NCI-H510A (cell line): ENCODE measurements at places on chromosomes 1 and 21.

GRCh38 chr1:75529488-75529887, 81.4 kb downstream of the SLC44A5 start:
- DNase-seq, result no peak

GRCh38 chr1:206744683-206745082, 25.9 kb upstream of the IL19 start:
- DNase-seq, result no peak

DNA sequence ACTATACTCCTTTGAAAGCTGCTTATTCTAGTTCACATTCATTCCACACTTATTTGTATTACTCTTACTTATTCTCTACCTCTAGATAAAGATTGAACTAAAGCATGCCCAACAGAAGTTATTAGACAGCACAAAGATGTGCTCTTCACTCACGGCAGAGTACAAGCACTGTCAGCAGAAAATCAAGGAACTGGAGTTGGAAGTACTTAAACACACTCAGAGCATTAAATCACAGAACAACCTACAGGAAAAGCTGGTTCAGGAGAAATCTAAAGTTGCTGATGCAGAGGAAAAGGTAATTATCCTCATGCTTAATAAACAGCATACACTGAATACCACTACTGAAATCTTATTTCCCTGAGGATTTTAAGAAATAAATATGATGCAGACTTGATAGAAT, 81.3 kb upstream of the PPIH start:
- DNase-seq, result no peak

DNA sequence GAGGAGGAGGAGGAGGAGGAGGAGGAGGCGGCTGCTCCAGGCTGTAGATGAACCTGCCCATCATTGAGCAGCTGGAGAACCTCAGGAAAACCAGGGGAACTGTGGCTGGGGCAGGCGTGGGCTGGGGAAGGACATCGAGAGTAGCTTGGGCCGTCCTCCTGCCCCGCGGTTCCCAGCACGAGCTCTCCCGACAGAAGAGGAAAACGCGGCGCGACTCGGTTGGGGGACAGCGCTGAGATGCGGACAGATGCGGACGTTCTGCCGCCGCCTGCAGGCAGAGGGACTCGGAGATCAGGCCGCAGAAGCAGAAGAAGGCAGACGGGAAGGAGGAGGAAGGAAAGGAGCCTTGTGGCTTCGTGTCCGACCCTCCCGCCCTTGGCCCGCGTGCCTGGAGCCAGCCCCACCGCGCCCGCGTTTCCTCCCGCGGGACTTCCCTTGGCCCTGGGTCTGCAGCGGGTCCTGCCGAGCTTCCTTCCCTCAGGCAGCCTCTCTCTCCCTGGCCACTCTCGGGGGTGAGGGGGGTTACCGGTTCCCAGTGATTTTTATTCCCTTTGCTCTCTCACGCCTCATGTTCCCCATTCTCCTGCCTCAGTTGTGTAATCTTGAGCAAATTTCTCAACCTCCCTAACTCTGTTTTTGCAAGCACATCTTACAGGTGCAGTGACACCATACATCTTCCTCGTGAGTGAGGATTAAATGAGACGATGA, 1.7 kb upstream of the TNFRSF9 start:
- DNase-seq, result peak; percentile 36

DNA sequence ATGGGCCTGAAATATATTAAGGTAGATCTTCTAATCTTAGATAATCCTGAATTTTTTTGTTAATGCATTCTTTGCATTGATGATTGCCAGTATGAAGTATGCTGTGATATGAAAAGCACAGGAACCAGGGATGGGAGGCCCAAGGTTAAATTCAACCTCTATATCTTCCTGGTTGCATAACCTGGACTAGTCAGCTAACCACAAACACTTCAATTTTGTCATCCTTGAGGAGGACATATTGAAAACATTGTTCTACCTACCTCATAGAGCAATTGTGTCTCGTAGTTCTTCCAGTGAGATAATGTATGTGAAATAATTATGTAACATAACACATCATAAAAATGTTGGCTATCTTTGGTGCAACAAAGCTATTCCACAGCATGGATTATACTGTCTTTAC, 25.6 kb downstream of the PDC start:
- no peak for DNase-seq

DNA sequence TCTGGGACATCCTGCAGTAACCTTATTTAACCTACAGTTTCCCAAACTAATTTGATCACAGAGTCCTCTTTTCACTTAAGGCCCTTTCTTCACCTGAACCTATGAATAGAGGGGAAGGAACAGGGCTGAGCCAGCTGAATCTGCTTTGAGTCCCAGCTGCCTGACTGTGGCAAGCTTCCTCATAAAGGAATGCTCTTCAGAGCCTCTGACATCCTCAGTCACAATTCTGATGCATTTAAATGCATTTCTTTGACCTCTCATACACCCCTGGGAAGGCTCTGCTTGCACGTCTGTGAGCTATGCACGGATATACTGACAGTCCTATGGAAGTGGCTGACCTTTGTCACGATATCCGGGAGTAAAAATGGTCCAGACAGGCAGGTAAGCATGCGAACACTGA, 673.1 kb downstream of the SMYD3 start:
- DNase-seq, result no peak

GRCh38 chr1:84247425-84248220, 53.9 kb upstream of the SAMD13 start:
- DNase-seq, result no peak

GRCh38 chr1:55560266-55560665, 345.1 kb upstream of the USP24 start:
- DNase-seq, result no peak

GRCh38 chr1:20476265-20477038, 9.6 kb downstream of the CAMK2N1 start:
- peak; percentile 42 for DNase-seq

- no peak for DNase-seq
Observed at GRCh38 chr1:118116401-118116800, 68.6 kb downstream of the SPAG17 start.

GRCh38 chr1:59220356-59220755, 76.5 kb upstream of the FGGY start:
- DNase-seq, result no peak

DNA sequence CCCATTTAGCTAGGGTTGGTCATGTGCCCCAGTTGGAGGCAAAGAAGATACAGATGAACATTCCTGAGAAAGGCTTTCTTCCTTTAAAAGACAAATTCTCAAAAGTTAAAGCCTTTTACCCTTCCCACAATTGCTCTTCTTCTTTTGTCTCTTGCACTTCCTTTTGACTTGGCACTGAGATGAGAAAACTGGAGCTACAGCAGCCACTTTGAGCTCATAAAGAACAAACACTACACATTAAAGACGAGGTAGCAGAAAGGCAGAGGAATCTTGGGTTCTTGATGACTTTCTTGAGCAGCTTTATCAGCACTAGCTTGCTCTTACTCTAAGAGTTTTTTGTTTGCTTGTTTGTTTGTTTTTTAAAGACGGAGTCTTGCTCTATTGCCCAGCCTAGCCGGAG, 92.2 kb downstream of the DAB1 start:
- DNase-seq, result no peak

- DNase-seq, result no peak
Observed at GRCh38 chr1:235644693-235645305, 4.8 kb downstream of the GNG4 start.

DNA sequence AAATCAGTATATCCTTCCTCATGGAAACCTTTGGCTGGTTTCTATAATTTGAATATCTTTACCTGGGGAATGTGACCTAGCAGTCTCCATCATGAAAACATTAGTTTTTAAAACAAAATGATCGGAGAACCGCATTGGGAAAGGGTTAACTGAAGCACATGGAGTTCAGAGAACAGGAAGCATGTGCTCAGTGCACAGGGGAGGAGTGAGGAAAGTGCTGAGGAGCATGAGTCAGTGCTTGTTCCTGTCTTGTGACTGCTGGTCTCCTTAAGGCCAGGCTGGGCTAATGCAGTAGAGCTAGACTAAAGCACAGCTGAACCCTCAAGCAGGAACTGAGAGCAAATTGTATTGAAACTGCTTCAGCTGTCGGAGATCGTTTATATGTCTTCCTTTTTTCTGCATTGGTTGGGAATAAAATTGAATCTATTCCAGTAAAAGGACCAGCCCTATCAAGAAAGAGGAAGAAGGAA, 5.8 kb downstream of the IFI16 start:
- DNase-seq, result no peak

GRCh38 chr21:33811167-33812010, 104.2 kb downstream of the ATP5PO start:
- no peak for DNase-seq

GRCh38 chr21:43571976-43572375, 87.3 kb downstream of the HSF2BP start:
- DNase-seq, result no peak

GRCh38 chr1:15712168-15712567, 23.9 kb upstream of the SLC25A34 start:
- no peak for DNase-seq

DNA sequence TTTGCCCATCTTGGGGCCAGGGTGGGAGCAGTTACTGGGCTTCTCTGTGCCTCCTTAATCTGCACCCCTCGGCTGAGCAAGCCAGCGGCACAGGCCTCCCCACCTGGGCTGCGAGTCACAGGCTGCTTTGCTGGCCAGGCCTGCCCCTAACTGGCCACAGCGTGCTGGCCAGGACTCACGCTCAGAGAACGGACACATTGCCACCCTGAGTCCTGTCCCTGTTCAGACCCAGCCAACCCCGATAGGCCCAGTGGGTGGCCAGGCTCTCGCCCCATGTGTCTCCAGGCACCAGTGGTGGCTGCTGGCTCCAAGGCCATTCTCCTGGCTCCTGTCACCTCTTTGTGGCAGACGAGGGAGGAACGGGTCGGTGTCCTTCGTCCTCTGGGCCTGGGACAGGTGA, 61.3 kb downstream of the MORN1 start:
- no peak for DNase-seq

DNA sequence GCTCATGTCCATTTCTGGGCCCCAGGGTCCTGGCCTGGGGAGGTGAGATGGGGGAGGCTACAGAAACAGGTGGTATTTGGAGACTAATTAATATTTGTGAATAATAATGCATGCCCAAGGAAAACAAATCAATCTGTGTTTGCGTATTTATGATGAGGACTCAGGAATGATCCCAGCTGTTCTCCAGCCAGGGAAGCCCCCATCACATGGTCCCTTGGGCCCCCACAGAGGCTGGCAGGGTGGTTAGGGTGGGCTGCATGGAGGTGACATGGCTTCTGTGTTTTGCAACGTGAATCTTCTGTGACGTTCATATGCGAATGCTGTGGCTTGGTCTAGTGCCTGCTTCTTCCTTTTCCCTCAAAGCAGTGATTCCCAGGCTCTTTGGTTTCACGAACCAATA, 10.5 kb downstream of the PTPRF start:
- DNase-seq, result no peak

GRCh38 chr1:80917826-80918225, 882.9 kb upstream of the ADGRL2 start:
- DNase-seq, result no peak

DNA sequence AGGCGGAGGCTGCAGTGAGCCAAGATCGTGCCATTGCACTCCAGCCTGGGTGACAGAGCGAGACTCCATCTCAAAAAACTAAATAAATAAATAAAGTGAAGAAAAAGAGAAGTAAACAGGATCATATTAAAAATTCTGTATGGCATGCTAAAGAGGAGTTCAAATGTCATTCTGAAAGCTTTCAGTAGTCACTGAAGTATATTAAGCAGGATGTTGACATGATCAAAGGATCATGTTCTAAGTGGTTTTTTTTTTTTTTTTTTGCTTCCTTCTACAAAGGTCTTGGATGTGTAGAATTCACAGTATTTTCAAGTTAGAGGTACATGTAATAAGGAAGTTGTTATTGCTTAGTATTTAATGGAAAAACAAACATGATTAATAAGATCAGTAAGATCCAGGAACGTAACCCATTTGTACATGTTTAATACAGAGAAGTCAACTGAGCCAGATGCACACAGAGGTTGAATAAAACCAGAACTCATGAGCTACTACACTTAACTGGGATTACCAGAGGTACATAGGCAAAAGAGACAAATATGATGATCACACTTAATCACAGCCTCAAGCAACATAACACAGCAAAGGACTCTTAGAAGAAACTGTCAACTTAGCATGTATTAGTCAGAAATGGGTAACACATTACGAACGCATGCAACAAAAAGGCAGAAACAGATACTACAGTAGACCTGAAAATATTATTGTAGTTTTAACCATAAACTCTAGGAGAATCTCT, 12.2 kb downstream of the CDC42BPA start:
- no peak for DNase-seq

DNA sequence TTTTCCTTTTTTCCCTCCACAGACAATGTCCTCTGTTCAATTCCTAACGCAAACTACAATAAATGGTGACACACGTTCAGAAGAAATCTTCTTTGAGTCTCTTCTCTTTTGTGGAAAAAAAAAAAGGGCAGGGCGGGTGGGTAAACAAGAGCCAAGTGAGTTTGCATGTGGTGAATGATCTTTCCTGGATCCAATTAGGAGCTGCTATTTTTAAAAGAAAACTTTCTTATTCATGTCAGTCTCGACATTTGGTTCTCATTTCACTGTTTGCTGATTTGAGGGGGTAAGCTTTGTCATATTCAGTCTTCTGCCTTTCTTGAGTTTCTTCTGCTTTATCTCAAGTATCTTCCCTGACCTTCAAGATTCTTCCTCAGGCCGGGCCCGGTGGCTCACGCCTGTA, 29.2 kb upstream of the KIF1B start:
- DNase-seq, result no peak

- peak; percentile 46 for DNase-seq
Observed at GRCh38 chr1:234977875-234978396, 150.7 kb downstream of the TOMM20 start.

DNA sequence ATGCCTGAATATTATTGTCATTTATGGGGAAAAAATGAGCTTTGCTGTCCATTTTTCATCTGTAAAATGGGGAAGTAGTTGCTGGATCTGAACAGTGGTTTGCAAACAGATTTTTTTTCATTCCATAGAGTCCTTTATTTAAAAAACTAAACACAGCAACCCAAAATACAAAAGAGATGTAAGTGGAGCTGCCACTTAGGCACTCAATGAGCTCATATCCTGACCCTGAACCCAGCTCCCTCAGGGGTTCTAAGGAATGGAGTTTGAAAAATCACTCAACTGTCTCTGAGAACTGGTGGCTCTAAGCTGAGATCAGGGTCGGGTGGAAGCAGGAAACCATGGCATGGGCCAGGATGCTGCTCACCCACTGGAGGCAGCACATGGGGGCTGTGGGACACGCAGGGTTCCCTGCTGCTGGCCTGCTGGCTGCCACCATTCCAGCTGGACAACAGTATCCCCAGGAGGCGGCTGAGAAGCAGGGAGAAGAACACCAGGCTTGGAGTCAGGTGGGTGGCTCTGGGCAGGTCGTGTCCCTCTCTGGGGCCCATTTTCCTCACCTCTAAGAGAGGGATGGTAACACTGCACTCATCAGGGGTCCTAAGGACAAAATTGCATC, 9.6 kb upstream of the ECE1 start:
- no peak for DNase-seq

DNA sequence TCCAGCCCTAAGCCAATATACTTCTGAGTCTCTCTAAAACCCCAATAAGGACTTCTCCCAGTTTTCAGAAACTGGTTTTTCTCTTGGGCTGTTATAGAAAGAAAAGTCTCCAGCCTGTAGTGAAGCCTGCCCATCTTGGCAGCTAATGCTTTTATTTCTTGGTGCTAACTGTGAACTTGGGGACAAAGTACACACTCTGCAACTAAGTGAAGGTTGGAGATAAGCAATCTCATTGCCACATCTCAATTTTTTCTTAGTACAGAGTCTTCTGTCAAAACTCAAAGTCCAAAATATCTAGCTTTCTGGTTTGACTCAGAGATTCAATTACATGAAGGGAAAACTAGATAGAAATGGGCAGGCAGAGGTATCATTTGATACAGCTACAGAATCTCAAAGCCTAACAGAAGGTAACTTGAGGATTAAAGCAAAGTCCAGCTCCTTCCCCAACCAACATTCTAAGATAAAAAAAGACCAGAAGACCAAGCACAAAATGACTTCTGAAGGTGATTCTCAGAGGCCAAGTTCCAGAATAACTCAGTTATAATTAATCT, 14.0 kb downstream of the AK2 start:
- DNase-seq, result no peak
